ENCODE measurements at places on chromosomes 5 and 9.
A peak's percentile ranks its signal among the peaks of the same experiment; 100 is the strongest.

GRCh38 chr5:125722550-125722949, 700.7 kb upstream of the GRAMD2B start:
- DNase-seq, result no peak

DNA sequence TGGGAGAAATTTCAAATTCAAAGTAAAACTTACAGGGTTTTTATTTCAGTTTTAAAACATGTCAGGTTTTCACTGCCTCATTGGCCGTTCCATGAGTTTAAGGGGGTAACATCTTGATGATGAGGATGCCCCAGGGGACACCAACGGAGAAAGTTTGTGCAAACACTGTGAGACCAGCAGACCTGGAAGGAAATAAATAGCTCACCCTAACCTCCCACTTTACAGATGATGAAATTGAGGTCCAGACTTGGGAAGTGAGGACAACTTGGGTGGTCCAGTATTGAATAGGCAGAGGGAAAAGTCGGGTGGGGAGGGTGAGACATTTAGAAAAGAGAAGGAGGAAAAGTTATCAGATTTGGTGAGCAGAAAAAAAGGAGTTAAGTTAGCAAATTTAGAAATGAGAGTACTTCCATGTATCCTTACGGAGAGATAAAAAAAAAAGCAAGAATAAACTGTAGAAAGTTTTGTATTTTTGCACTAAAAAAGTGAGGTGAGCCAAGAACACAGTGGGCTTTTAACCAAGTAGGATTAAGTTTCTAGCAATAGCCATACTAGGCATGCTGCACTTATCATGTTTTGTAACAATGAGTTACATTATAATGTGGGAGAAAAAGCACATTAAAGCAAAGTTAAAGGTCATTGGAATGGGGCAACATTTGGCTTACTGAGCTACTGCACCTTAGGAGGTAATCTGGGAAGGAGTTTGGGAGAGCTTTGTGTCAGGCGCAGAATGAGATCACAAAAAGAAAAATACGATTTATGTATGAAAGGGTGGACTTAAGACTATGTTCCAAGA, 125.1 kb downstream of the GAS1 start:
- no peak for DNase-seq

GRCh38 chr5:96050273-96050880, 88.7 kb upstream of the ELL2 start:
- DNase-seq, result no peak

DNA sequence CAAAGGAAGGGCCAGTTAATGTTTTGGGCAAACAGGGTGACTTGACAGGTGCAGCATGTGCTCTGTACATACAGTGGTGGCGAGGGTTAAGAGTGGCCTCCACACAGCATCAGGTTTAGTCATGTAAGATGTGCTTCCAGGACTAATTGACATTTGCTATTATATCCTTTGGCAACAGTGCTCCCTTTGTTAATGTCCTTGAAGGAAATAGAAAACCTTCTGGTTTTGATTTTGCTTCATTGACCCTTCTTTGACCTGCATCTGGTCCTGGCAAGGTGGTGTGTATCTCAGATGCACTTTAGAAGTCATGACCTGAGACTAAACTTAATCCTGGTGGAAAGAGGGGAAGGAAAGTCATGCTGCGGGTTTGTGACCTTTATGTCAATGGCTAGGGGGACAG, 440.0 kb downstream of the ENC1 start:
- DNase-seq, result no peak

- peak; percentile 57 for DNase-seq
Measured at GRCh38 chr5:144183254-144183889, 12.7 kb downstream of the KCTD16 start.

GRCh38 chr9:134592819-134593200, 48.8 kb upstream of the COL5A1 start:
- DNase-seq, result no peak

DNA sequence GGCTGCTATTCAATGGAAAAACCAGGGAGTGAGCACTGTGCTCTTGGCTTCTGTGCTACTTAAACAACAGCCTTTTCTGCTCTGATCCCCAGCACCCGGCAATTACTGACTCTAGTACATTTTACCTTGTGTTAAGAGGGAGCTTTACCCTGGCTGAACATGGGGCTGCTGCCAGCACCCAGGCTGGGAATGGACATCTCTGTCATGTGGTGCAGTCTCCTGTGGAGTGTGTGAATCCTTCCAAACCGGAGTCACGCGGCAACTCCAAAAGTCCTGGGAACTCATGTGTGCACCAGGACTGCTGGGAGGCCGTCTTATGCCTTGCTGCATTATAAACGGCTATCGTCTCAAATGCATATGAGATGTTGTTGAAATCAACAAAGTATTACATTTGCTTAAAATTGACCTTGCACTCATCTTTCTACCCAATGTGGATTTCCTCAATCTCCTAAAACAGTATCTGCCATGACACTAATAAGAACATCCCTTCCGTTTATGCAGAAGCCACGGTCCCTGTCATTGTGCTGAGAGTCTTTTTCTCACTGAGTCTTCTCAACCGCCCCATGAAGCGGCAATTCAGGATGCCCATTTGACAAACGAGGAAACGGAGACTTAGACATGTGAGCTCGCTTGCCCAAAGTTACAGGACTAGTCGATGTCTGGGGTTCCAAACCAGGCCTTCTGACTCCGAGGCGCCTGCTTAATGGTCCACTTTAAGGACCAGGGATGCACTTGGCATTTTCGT, 884 bp upstream of the GSN start:
- no peak for DNase-seq

DNA sequence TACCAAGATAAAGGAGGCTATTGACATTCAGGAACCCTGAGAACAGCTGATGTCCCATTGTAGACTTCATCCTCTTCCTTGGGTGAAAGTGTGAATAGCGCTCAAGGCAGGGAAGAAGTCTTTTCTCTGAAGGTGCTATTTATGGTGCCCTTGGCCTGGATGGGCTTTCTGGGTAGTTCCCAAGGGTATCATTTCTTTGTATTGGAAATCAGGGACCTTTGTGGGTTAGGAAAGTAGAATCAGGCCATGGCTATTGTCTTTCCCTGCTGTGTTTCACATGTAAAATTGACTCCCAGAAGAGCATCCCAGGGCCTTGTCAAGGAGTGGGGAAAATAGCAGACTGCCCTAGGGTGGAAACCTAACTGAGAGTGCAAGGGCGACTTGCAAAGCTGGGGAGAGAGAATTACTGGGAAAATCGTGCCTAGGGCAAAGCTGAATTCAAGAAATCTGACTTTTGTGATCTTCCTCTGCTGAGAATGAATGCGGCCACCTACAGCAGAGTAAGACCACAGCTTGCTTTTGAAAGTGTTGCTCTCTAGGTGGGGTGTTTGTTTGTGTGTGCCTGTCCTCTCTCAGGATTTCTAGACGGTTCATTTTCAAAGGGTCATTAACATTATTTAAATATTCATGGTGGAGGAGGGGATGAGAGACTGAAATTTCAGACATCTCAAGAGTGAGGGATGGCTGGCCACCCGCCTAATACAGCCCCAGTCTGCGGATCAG, 160.6 kb downstream of the C9orf152 start:
- DNase-seq, result no peak

GRCh38 chr5:36638056-36638455, 31.6 kb downstream of the SLC1A3 start:
- DNase-seq, result no peak

DNA sequence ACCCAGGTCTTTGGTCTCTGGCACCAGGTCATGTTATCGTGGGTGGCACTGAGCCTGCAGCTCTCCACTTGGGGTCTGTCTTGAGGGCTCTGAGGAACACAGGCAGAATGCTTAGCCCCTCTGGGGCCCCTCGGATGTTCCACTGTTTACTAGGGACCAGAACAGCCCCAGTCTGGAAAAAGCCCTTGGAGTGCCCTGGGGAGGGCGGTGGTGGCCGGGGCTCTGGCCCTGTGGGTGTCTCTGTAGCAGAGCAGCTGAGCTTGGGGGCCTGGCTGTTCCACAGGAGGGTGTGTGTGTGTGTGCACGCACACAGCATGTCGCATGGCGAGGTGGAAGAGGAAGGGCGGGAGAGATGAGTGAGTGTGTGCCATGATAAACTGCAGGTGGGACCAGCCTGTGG, 15.4 kb downstream of the GPRIN1 start:
- DNase-seq, result no peak

GRCh38 chr9:68966496-68966944, 47.4 kb downstream of the PRKACG start:
- DNase-seq, result no peak

GRCh38 chr5:139458580-139459407, 3.7 kb downstream of the ECSCR start:
- no peak for DNase-seq

DNA sequence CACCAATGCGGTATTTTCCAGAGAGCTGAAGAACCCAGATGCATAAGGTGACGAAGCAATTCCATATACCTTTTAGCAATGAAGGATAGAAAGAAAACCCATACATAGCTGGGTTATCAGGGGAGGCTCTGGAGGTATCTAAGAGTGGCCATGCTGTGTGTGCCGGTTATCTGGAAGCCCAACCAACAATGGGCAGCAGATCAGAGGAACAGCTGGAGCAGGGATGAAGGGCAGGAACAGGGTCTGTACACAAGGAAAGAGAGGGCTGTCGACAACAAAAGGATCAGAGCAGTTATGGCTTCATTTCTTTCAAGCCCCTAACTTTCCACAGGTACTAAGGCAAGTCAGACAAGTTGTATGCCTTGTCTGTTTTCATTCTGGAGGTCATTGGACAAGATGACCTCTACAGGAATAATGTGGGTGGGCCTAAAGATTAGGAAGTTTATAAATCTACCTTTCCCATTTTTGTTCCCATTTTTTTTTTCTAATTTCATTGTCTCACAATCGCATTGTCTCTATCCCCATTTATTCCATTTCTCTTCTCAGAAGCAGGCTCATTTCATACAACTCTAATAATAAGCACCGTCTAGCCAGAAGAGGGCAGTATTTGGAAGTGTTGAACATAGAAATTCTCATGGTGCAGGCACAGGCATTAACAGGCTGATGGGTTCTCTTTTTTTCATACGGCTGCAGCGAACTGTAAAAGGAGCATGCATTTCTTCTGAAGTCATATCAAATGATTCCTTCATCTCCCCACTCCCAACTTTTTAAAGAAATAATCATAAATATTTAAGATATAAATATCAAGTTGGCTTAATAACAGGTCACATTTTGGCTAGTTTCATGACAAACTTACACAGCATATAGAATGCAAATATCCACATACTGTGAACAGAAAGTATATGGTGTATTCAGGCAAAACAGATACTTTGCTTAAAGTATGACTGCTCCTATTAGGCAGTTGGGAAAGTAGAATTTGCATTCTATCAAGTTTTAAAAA, 63.5 kb downstream of the ZNF474 start:
- peak; percentile 82 for DNase-seq

DNA sequence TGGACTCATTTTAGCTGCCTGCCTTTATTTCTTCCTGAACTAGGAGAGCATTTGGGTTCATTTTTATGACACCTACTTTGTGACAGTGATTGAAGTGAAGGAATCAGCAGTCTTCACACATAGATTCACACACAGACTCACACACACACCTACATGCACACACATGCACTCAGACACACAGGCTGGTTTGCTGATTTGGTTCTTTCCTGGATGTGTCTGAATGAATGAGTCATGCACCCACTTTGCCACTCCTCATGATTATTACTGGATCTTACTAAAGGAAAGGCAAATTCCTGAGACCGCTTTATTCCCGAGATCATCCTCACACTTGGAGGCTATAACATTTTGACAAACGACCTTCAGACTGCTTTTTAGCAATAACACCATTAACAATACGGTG, 529.5 kb downstream of the AGTPBP1 start:
- DNase-seq, result peak; percentile 42

- DNase-seq, result no peak
Measured at GRCh38 chr9:98565152-98566135, 143.3 kb downstream of the GABBR2 start.

DNA sequence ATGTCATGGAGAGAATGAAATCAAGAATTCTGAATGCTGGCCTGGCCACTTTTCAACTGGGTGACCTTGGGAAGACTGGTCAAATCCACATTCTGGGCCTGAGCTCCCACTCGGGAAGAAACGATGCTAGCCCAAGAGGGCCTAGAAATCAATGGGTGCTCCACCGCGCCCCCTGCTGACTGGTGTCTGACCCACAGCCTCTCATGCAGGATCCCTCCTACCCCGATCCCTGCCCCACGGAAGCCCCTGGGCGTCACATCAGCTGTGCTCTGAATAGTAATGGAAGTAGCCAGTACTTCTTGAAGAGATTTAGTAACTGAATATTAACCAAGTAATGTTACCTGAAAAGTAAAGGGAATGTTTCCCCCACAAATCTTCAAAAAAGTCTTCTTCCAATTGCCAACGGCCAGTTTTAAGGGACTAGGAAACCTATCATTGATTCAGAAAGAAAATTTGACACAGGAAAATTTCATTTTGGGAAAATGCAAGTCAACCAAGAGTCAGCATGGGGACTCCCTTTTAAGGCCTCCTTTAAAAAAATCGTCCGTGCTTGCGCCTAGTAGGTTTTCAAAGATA, 43.9 kb downstream of the CRB2 start:
- DNase-seq, result no peak

- DNase-seq, result no peak
Measured at GRCh38 chr5:163330723-163331668, 106.4 kb upstream of the CCNG1 start.

- no peak for DNase-seq
Measured at GRCh38 chr5:118616281-118616680, 372.1 kb downstream of the DTWD2 start.

- no peak for DNase-seq
Measured at GRCh38 chr5:56054666-56055065, 59.9 kb upstream of the IL6ST start.

DNA sequence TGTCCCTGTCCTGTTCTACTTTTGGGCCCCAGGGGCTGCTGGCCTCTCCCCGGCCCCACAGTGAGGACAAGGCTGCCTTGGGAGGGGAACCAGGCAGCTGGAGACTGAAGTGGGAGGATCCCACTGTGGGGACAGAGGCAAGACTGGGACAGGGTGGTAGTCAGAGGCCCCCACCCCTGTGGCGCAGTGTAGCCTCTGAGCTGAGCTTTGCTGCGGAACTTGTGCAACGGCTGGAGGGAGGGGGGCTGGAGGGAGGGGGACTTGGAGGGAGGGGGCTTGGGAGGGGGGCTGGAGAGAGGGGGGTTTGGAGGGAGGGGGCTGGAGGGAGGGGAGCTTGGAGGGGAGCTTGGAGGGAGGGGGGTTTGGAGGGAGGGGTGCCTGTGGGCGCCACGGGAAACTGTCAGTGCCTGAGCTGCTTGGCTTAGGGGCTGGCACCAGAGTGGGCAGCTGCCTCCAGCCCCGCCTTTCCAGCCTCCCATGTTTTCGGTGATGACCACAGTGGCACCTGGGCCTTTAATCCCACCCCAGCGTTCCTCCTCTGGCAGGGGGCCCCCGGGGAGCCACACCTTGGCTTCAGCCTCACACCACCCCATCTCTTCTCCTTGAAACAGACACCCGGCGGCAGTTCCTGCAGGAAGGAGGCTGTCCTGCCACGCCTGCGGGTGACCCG, 2.3 kb upstream of the FUT7 start:
- DNase-seq, result no peak

GRCh38 chr5:133653760-133654049, 41.4 kb upstream of the FSTL4 start:
- no peak for DNase-seq

- DNase-seq, result peak; percentile 62
Measured at GRCh38 chr9:131891598-131891997, 151.7 kb upstream of the RAPGEF1 start.
